ENCODE measurements at places on chromosomes 1 and 21.

- peak; percentile 68 for DNase-seq
Observed at GRCh38 chr1:184563308-184563707, 176.5 kb downstream of the C1orf21 start.

DNA sequence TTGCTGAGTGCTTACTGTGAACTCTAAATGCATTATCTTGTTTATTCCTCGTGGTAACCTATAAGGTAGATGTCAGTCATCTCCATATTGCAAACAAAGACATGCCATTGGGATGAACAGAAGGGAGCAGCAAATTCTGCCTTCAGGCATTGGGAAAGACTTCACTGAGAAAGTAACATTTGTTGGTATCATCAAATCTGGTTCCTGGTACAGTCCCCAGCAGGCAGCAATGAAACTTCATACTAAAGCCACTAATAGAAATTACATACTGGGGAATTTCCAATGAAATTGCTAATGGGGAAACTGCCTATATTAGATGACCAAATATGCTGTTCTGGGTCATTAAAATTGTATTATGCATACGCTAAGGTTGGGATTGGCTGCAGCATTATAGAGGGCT is 47.3 kb upstream of the ST6GALNAC5 start:
- DNase-seq = no peak

DNA sequence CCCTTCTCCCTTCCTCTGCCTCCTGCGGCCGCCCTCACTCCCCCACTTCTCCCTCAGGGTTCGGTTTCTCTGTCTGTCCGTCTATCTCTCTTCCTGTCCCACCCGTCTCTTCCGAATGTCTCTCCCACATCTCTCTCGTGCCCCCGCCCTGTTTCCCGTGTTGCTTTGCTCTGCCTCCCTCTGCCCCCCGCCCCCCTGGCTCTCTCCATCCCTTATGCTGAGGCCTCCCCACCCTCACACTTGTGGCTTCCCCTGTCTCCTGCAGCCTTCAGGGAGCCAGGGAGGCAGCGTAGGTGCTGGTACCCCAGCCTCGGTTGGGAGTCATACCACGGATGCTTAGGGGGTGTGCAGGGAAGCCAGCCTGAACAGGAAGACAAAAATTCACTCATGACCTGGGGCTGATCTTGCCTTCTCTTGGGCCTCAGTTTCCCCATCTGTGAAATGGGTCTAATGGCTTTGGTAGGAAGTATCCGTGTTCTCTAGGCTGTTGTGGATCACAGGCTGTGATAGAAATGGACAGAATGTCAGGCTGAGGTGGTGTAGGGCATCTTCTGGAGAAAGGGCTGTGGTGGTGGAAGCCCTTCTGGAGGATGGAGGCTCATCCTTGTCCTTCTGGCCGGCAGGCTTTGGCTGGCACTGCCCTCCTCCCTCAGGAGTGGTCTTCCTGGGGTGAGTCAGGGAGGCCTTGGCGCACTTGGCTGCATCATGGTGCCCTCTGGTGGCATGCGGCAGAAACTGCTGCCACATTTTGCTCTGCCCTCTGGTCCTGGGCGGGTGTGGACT is 55.5 kb downstream of the FOXO6 start:
- peak; percentile 79 for DNase-seq

DNA sequence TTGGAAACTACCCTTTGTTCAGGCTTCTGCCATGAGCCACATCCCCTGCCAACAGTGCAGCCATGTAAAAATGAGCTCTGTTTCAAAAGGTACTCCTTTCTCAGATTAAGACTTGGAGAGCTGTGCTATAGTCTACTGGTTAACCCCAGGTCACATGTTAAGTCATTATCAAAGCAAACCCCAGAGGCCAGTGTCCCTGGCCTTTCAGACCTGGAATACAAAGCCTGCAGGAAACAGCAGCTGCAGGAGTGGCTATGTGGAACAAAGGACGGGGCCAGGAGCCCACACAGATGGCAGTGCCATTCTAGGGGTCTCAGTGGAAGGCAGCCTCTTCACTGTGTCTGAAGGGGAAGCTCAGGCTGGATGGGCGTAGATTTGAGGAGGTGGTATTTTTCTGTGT is 6.7 kb downstream of the ZNF496 start:
- DNase-seq = no peak

DNA sequence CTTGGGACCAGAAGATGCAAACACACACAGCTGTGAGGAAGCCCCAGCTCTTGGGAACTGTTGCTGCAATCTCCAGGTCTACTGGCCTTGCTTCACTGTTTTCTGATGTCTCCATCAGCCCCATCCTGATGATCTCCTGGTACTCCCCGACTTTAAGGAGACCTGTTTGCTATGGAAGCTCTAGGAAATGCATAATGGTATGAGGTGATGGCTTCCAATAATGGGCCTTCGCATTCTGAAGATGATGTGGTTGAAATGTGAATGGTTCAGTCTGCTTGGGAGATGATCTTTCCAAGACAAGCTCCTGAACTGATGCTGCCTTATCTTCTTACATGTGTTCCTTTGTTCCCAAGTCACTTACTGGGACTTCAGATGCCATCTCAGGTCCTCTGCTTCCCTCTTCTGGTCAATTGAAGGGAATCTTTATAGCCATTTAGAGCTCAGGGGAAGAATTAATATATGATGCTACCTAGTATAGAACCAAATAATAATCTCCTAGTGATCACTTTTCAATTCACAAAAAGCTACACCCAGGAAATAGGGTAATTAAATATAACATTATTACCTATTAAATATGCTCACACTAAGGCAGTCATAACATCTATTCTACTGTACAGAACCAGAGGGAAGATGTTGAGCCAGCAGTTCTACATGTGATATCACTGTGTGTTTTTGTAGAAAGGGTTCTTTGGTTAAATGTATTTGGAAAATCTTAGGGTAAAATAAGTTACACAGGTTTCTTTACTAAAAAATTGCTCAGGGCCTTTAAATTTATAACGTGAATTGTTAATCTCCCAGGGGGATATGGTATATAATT is 73.9 kb upstream of the VTCN1 start:
- DNase-seq = peak; percentile 67

DNA sequence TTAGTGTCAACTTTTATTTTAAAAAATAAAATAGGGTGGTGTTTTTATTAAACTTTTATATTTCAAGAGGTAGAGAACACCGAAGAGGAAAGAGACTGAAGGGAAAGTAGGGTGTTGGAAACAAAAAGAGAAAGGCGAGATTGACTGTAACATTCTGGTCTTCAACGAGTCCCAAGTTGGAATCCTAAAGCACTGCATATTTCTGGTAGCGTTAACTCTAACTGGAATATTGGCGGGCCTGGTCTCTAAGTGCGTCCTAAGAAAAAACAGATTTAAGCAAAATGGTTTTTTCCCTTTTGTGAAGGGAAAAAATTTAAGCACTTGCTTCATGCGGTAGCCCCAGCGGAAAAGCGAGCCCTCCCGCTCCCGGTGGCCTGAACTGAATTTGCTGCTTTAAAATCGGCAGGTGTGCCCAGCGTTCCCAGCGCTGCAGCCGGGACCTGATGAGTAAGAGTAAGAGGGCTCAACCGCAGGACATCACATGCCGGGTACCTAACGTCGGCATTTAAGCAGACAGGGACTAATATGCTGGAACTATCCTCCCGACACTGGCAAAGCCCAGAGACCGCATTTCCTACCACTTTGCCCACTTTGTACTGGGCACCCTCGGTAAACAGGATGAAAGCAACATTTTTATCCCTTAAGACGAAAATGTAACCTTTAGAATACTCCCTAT is 30.5 kb upstream of the NFIA start:
- no peak for DNase-seq

GRCh38 chr1:96565546-96565945 is 156.0 kb upstream of the PTBP2 start:
- DNase-seq = peak; percentile 52

- DNase-seq = no peak
Observed at GRCh38 chr21:28627691-28628090, 365.0 kb downstream of the LTN1 start.

- no peak for DNase-seq
Observed at GRCh38 chr1:169859001-169859400, 34.7 kb downstream of the SCYL3 start.

- no peak for DNase-seq
Observed at GRCh38 chr1:172323686-172324085, 96.8 kb upstream of the C1orf105 start.

DNA sequence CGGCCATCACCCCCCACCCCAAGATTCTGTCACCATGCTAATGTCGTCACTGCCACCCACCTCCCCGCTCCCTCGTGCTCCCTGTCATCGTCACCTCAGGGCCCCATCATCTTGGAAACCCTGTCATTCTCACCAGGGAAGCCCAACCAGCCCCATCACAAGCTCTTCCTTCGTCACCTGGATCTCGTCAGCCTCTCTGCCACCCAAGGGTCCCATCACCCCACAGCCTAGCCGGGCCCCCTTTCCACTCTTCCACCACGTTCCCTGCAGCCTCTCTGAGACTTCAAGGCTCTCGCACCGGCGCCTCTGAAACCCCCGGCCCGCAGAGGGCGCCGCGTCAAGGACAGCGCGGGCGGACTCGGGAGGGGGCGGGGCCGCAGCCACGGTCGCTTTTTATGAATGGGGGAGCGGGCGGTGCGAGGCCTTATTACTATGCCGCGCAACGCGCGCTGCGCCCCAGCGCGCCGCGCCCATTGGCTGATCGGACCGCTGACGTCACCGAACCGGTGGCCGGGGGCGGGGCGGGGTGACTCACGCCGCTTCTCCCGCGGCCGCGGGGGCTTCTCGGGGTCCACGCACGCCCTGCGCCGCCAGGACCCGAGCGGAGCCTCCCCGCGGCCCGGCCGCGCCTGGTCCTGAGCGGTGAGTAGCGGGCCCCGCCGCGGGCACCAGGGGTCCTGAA is at the start of gene GPR3:
Gene GPR3 (plus strand): TSS at position 527 of the 682 bp plus-strand sequence. CDS start 1,177 bp downstream, outside the sequence.
- peak; percentile 97 for DNase-seq

DNA sequence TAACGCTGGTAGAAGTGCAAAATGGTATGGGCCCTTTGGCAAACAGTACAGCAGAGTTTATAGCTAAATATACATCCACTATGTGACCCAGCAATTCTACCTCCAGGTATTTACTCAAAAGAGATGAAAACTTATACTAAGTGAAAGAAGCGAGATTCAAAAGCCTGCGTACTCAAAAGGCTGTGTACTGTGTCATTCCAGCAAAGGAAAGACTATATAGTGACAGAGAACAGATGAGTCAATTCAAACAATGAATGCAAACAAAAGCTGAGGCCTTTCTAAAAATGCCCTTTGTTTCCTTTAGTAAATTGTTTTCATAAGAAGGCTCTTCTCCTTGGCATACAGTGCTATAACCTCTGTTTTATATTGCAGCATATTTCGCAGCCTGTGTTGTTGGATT is 268.8 kb upstream of the CSF3R start:
- DNase-seq = no peak

GRCh38 chr1:18938008-18938706 is 18.3 kb downstream of the IFFO2 start:
- DNase-seq = peak; percentile 50

GRCh38 chr1:40047769-40048168 is 7.2 kb downstream of the CAP1 start:
- DNase-seq = no peak

- no peak for DNase-seq
Observed at GRCh38 chr1:3219005-3219790, 150.2 kb downstream of the PRDM16 start.

DNA sequence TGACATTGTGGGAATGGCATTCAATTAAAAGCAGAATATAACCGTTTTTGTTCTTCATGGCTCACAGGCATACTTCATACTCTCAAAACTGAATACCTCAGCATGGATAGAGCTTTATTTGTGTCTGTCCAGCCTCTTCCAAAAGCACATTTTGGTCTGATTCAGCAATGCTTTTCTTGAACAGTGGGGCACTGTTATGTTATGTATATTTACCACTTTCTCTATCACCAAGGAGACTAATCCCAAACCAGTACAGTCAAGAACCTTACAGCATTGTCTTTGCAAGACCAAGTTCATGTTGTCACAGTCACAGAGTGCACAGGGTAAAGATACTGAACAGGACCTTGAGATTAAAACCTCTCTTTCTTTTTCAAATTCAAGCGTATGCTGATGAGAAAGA is 582.8 kb downstream of the PTBP2 start:
- no peak for DNase-seq

All from hematopoietic multipotent progenitor cell treated with erythropoietin and hydrocortisone succinate and interleukin-3 and kit ligand, for 4 days (in vitro differentiated cells).